ENCODE measurements at places on chromosomes 7 and 10.

DNA sequence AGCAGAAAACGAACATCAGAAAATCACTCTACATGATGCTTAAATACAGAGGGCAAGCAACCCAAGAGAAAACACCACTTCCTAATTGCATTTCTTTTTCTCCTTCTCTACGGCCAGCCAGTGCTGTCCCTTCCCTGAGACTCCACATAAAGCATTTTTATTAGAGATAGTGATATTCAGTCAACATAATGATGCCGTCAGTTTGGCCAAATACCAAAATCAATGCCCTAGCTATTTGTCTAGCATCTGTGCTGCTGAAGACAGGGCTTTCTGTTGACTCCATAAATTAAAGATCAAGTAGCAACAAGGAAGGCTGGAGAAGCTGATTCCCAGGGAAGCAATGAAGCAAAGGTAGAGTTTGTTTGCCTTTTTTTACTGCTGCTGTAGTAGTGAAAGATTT lies 1024.9 kb downstream of the REEP3 start:
- no peak for DNase-seq

DNA sequence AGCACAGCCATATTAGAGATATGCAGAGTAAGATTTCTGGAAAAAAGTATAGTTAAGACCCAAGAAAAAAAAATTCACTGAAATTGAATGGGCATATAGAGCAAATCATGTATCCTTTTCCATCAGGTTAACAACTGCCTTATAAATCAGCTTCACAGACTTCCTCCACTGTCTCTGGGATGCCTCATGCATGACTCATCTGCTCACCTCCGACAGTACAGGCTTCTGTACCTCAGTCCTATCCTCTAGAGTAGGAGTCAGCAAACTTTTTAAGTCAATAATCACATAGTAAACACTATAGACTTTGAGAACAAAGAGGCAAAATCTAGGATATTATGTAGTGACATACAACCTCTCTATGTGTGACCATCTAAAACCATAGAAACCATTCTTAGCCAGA lies 211.6 kb upstream of the SP8 start:
- DNase-seq, result no peak

- DNase-seq, result no peak
Observed at GRCh38 chr10:73228247-73228646, 18.8 kb downstream of the DNAJC9 start.

GRCh38 chr10:89217057-89217990 lies 10.2 kb upstream of the CH25H start:
- peak; percentile 51 for DNase-seq

DNA sequence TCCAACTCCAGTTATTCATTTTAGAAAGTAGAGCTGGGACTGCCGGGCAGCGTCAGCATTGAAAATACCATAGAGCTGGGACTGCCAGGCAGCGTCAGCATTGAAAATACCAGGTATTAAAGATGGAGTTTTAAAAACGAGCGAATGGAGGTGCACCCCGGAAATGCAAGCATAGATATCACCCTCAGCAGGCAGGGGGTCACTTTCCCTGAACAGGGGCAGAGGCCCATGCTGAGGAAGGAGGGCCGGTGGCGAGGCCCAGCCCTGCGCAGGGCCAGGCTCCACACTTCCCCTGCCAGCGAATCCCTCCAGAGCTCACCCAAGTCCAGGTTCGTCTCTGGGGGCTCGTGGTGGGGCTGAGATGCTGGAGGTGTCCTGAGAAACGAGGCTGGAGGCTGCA lies 84.8 kb upstream of the DIP2C start:
- no peak for DNase-seq

DNA sequence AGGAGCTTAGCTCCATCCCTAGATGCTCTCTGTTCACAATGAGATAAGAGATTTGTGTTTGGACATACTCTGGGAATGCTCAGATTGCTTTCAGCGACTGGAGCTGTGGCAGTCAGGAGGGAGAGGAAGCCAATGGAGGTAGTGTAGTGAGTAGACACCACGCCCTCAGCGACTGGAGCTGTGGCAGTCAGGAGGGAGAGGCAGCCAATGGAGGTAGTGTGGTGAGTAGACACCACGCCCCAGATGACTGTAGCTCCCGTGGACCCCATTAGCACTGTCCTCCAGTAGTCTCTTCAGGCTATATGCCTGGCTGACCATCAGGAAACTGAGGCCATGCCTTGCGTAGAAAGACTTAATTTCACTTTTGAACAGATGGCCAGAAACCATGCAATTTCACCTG lies 1033.8 kb downstream of the NRG3 start:
- no peak for DNase-seq

- DNase-seq, result no peak
Observed at GRCh38 chr7:121376979-121377378, 19.1 kb downstream of the FAM3C start.

DNA sequence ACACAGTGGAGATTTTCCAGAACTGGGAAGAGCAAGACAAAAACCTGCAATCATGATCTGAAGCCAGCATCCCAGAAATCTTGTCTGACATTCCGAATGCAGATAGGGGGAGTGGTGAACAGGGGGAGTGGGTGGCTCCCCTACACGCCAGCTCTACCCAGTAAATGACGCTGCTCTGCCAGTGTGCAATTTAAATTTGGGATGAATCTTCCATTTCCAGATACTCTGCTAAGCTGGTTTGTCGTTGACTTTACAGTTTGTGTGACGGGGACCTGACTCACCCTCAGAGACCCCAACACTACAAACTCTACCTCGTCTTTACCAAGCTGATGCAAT lies 68.7 kb upstream of the CAMK2B start:
- no peak for DNase-seq

GRCh38 chr7:48096273-48096672 lies 7.2 kb downstream of the UPP1 start:
- DNase-seq, result no peak

DNA sequence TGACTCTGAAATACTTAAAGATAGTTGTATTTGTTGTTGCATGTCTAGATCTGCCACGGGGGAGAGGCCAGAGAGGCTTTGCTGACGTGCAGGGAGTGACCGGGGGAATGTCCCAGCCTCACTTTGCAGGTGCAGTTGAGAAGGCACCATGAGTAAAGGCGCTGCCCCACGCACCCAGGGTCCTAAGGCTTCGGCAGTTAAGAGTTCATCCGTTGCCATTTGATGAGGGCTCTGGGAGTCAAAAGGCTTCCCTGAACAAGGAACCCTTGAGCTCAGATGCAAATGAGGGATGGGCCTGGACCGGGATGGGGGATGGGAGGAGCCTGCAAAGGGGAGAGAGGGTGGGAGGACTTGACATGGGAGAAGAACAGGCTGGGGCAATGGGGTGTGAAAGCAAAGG lies 20.4 kb downstream of the PPP2R2D start:
- DNase-seq, result no peak

GRCh38 chr10:50585921-50586739 lies 37.6 kb downstream of the SGMS1 start:
- no peak for DNase-seq

GRCh38 chr10:31659665-31660064 lies 269.0 kb downstream of the ARHGAP12 start:
- no peak for DNase-seq

DNA sequence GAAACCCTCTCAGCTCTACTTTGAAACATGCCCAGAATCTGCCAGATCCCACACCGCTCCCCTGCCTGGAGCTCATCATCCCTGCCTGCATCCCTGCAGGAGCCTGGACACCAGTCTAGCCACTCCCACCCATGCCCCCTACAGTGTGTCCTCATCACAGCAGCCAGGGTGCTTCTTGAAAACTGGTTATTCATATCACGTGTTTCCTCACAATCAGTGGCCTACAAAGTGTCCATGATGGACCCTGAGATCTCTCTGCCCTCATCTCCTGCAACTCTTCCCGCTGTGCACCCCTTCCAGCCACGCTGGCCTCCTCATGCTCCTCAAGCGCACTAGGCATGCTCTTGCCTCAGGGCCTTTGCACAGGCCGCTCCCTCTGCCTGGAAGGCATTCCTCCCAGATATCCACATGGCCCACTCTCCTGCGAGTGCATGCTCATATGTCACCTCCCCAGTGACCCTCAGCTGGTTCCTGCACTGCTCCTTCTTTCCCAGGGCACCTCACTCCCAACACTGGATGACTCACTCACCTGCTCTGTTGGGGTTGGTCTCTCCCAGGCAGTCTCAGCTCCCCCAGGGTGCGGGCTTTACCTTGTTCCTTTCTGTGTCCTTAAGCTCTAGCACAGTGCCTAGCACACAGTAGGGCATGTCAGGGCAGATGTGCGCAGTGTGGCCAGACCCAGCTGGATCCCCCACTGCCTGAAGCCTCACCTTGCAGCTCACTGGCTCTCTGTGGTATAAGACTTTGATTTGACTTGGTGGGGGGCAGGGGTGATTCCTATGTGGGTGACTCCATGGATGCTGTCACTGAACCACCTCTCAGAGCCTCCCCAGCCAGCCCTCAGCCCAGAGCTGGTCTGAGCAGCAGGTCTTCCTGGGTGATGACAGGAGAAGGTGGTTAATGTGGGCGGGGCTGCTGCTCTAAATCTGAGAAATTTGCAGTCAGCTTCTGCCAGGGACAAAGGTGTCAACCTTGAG lies 37.3 kb downstream of the CDH23 start:
- no peak for DNase-seq

- no peak for DNase-seq
Observed at GRCh38 chr7:100565133-100565571, 8.5 kb downstream of the SAP25 start.

DNA sequence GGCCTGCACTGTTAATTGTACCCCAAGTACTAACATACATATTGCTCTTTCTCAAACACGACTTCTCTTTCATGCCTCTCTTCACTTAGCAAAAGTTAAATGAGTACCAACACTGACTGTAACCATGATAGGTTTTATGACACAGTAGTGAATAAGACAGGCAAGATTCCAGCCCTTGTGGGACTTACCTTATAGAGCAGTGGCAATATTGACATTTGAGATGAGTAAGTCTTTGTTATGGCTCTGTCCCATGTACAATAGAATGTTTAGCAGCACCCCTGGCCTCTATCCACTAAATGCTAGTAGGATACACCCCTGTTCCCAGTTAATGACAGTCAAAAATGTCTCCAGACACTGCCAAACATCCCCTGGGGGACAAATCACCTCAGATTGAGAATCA lies 11.9 kb upstream of the COL1A2 start:
- no peak for DNase-seq

- no peak for DNase-seq
Observed at GRCh38 chr10:101217450-101218281, 11.6 kb downstream of the LBX1 start.

All from activated CD4-positive, CD25-positive, alpha-beta regulatory T cell treated with anti-CD3 and anti-CD28 coated beads, Interleukin-2, amount 50 U/mL, for 72 hours (primary cell).